NCI-H1417 treated with DMSO at 0.1 percent for 48 hours (cell line): ENCODE measurements at places on chromosomes 7 and 10.

GRCh38 chr7:134892963-134893362 lies 93.3 kb upstream of the AGBL3 start:
- no peak for DNase-seq

- no peak for DNase-seq
Measured at GRCh38 chr7:101238226-101239182, 902 bp upstream of the CLDN15 start.

DNA sequence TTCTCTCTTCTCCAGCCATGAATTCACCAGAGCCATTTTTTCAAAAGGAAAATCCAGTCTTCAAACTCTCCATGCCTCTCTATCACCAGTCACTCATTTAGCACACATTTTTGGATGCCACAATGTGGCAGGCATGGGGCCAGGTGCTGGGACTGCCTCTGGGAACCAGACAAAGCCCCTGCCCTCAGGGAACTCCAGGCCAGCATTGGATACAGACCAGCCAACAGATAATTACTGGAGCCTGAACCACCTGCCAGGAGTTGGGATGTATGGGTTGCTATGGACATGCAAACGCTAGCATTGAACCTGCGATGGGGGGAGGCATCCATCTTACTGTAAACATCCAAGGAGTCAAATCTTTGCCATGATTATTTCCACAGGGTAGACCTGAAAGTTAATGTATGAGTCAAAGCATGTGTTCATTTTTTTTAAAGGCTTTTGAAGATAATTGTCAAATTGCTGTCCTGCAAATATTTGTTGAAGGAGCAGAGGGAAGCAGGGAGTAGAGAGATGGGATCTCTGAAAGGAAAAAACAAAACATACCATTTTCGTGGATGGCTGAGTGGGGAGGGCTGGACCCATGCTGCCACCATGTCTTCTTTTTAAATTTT lies 43.2 kb downstream of the SRRM3 start:
- peak; percentile 78 for DNase-seq

DNA sequence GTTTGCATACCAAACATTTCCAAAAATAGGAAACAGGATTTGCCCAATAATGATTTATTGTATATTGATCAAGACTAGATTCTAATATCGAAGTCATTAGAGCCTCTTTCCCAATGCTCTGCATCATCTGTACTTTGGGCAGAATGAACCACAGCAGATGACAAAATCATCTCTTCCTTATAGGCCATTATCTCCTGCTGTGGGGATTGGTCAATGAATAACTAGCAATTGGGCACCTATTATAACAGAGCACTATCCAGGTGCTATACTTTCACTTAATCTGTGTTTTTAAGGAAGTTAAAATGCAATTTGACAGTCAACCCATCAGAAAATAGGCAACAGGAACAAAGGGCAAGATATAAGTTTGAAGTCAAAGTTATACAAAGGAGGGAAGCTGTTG lies 290.3 kb downstream of the AHR start:
- DNase-seq, result no peak

GRCh38 chr7:44438816-44439215 lies 51.6 kb downstream of the NUDCD3 start:
- DNase-seq, result no peak

GRCh38 chr7:128735436-128735835 lies 3.7 kb upstream of the CALU start:
- no peak for DNase-seq

GRCh38 chr10:7667262-7668141 lies 736 bp upstream of the ITIH5 start:
- DNase-seq, result no peak

DNA sequence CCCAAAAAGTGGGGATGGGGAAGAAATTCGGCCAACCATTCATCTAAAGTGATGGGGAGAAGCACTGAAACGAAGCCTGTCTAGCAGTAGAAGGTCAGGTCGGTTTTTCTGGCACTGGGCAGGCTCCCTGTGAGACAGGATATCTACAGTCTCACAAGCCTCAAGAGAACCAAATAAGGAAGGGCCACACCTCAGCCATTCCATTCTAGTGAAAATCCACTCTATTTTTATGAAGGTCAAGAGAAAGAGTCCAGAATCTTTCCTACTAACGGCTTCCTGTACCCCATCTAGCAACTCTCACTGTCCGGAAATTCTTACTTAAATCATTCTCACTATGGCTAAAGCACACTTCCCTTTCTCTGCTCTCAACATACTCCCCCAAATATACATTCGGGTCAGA lies 267.1 kb downstream of the PRPF18 start:
- no peak for DNase-seq

- DNase-seq, result no peak
Measured at GRCh38 chr7:132422502-132423111, 153.7 kb downstream of the PLXNA4 start.

GRCh38 chr10:84668186-84668763 lies 339.9 kb downstream of the CCSER2 start:
- no peak for DNase-seq

DNA sequence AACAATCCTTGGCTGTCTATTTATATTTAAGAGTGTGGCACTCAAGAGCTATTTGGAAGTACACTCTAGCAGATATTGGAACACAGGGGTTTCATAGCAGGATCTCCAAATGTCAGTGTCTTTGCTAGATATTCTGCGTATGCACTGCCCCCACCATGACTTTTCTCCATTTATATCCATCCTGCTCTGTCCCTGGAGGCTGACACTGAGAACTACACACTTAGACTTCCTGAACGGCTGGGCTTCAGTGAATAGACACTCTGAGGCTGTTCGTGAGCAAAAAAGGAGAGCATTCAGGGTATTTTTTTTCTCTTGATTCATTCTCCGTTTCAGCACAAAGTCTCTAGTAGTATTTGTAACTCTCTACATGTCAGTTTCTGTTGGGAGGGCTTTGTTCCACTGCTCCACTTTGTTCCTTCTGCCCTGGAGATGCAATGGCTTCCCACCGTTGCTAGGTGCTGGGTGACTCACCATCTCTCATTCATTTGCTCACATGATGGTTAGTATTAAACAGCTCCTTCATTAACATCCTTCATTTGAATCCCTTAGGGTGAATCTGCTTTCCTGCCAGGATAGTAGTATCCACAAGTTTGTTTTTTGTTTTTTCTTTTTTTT lies 155.9 kb upstream of the SLC13A1 start:
- DNase-seq, result no peak

GRCh38 chr10:50857579-50857978 lies 27.8 kb downstream of the A1CF start:
- DNase-seq, result no peak

DNA sequence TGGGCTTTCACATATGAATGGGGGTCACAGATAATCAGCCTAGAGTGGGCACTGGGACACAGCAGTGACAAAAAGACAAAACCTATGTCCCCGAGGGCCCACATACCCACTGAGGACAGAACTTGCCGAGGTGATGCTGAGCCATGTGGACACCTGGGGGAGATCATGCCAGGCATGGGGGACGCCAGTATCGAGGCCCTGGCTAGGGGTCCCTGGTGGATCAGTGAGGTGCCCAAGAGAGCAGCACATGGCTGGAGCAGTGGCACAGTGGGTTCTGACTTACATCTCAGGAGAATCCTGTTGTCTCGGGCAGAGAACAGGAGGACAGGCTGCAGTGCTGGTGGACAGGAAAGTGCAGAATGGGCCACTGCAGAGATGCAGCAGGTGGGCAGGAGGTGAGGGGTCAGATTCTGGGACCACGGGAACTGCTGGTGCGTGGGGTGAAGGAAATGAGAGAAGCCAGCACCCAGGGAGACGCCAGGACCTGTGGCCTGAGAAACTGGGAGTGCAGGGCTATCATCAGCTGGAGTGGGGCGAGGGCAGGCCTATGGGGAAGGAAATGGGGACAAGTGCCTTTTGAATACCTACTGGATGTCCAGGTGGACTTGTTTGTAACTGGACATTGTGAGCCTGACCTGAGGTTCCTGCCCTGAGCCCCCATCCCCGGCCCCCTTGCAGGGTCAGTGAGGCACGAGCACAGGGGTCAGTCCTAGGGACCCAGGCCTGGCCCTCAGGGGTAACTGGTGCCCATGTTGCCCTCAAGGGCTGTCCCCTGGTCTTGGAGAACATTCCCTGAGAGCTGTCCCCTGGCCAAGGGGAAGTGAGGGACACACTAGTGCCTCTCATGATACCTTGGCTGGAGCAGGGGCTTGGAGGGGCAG lies 91.2 kb upstream of the RET start:
- DNase-seq, result no peak

GRCh38 chr7:130476297-130477150 lies 15.4 kb upstream of the MEST start:
- DNase-seq, result no peak

GRCh38 chr7:141609576-141609975 lies 58.4 kb downstream of the AGK start:
- no peak for DNase-seq

- no peak for DNase-seq
Measured at GRCh38 chr7:85018498-85018897, 168.4 kb downstream of the SEMA3D start.

DNA sequence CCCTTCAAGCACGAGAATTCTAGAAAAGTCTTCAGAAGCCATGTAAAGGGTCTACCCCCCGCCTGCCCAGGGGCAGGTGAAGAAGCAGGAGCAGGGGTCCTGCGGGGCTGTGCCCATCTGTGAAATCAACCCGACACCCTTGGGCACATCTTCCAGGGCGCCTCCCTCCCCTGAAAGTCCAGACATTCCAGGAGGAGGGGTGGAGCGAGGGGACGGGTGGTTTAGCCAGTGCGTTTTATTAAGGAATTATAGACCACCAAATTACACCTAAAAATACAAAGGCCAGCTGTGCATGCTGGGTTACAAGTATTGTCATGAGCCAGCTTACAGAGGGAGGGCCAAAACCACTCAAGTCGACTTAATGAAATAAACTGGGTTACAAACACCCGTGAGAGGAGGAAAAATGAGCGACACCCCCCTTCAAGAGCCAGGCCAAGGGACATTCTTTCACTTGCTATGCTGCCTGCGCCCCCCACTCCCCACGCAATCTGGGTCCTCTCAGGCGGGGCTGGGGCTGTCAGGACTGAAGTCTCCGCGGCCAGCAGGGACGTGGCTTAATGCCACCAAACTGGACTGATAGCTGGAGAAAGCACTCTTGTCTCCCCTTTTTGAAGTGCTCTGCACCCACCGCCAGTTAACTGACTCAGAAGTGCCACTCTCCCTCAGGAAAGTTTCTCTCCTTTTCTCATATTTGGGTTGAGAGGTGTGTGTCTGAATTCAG lies 360.3 kb downstream of the FRMD4A start:
- no peak for DNase-seq

DNA sequence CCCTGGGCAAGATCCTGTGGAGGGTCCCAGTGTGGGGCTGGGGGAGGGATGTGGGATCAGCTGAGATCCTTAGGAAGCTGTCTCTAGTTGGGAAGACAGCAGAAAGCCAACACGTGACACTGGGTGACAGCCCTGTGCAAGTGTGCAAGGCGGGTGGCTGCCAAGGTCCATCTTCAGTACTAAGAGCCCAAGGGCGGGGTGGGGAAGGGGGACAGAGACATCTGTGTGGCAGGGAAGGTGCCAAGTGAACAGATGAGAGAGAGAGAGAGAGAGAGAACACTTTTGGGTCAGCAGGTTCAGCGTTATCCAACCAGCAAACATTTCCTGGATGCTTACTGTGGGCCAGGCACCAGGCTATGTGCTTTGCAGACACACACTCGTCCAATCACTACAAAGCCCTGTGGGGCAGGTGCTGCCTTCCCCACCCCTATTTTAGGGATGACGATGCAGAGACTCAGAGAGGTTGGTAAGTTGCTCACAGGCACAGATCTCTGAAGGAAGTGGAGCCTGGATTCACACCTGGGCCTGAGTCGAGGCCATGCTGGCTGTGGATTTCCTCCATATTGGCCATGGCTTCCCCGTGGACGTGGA lies 135.7 kb downstream of the GRK5 start:
- no peak for DNase-seq

DNA sequence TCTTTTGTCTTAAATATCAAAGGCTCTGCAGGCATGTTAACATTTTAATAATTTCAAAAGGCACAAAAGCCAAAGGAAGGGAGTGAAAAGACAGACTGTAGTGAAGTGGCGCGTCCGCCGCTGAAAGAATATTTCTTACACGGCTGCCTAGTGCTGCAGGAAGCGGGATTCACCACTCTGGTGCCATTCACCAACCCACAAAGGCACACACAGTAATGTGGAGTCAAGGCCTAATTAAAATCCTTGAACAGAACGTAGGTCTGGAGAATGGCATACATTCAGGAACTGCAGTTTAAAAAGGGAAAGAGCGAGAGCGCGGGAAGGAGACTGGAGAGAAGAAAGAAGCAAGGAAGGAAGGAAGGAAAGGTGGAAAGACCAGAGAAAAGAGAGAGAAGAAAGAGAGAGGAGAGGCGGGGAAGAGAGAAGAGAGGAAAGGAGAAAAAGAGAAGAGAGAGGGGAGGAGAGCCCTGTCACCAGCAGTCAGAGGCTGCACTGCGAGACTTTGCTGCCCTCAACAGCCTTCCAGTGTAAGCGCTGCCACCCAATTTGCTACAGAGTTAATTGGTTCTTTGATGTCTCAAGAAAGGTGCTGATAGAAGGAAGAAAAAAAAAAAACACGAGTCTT lies 554.0 kb downstream of the MDFIC start:
- peak; percentile 61 for DNase-seq

DNA sequence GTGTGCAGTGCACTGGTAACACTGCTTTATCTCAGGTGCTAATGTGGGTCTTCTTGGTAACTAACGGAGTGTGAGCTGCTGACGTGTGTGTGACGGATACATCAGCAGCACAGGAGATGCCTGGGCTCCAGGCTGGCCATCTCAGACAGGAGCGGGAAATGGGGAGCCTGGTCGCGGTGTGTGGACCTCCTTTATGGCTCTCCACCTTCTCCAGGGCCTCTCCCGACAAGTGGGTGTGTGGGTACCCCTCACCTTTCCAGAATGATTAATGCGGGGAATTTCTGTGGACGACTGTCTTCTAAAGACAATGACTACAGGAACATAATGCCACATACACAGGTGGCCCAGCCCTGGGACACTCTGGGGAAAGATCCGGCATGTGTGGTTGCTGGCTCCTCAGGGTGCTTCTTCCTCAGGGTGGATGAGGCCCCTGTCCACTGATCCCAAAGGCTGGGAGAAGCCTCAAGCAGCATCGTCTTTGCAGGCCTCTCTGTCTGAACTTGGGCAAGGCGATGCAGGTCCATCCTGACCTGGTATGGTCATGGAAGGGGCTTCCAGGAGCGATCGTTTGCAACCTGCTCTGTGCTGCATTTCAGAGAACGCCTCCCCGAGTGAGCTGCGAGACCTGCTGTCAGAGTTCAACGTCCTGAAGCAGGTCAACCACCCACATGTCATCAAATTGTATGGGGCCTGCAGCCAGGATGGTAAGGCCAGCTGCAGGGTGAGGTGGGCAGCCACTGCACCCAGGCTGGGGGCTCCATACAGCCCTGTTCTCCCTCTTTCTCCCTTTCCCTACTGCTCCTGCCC lies 20.3 kb upstream of the CSGALNACT2 start:
- DNase-seq, result no peak

DNA sequence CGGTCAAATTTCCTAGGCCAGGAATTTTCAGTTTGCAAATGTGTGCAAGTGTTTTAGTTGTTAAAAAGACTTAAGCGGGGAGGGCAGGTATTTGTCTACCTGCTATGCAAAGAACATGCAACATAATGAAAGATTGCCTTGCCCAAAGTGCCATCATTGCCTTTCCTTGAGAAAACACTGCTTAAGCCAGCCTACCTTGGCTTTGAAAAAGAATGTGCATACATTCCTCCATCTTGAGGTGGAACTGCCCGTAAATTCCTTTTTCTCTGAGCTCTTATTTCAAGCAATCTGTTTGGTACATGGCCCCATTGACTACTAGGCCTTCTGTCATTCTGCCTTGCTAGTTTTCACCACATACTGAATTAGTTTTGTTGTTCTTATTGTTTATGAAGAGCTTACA lies 29.3 kb downstream of the BZW2 start:
- DNase-seq, result no peak

- DNase-seq, result no peak
Measured at GRCh38 chr7:69813637-69814240, 215.5 kb downstream of the AUTS2 start.
